CD8-positive, alpha-beta T cell (primary cell): ENCODE measurements at places on chromosomes 4 and X.

- DNase-seq = no peak
These were observed 266.3 kb downstream of the PDGFC start for GRCh38 chr4:156705311-156705710.

DNA sequence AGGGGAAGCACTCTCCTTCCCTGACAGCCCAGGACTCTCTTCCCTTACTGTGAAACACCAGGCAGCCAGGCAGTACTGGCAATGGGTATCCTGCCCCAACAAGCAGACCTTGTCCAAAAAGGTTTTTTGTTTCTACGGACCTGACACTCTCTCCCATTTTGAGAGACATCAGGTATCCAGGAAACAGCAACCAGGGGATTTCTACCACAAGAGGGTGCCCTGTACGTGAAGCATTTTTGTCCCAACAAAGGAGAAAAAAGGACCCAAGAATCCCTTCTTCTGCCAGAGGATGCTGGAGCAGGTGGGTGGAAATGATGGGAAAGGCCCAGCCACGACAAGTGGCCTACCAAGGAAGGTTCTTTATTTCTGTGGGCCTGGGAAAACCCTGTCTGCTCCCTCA is 65.7 kb upstream of the FGF13 start:
- no peak for DNase-seq

DNA sequence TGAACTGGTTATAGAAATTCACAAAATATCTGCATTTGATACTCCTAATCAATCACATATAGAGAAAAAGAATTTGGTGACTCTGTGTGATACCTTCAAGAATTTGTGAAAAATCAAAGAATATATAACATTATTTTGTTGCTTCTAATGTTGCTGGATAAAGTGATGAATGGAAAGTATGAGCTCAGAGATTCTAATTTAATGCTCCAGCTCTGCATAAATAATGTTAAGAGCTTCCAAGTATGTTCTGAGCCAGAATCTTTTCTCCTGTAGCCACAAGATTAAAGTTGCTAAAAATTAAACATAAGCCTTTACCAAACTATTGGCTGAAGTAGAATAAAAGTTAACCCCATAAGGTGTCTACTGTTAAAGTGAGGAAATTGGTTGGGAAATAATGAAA is 294.7 kb upstream of the CT83 start:
- DNase-seq = no peak

DNA sequence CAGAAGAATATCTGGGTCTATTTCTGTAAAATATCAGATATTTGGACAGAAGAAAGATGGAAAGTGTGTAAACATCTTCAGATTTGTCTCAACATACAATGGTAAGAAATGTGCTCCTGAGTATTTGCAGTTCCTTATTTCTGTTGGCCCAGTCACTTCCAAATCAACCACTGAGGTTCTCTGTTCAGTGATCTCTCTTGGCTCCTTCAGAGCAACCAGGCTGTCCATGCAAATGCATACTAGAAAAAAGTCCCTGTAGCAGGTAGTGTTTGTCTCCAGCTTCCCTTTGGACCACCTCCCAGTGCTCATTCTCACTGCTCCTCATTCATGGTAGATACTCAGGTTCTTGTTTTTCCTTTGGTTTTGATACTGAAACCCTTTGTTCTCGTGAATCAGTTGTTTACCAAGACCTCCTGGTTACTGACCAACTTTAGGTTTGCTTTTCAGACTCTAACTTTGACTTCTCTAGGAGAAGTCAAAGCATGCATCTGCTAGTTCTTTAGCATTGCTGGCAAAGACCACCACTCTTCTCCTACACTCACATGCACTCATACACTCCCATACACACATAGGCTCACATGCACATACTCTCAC is 28.8 kb downstream of the ASIC5 start:
- no peak for DNase-seq

- DNase-seq = no peak
These were observed 346.4 kb upstream of the SLC7A11 start for GRCh38 chr4:138588501-138588900.

GRCh38 chr4:147117431-147117830 is 171.8 kb upstream of the TTC29 start:
- no peak for DNase-seq

DNA sequence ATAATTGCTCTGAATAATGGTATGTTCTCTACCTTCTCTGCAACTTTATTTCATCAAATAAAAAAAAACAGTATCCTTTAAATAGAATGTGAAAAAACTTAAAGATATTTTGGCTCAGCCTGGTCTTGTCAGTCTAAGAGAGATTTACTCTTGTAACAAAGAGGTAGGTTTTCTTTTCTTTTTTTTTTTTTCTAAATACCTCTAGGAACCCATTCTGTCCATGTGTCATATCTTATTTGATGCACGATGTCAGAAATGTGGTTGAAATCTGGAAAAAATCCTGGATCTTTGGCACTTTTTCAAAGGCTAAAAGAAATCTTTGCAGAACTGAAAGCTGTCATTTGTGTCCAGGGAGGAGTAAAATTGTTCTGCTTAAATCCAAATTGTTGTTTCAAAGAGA is 17.3 kb upstream of the FGF5 start:
- no peak for DNase-seq

DNA sequence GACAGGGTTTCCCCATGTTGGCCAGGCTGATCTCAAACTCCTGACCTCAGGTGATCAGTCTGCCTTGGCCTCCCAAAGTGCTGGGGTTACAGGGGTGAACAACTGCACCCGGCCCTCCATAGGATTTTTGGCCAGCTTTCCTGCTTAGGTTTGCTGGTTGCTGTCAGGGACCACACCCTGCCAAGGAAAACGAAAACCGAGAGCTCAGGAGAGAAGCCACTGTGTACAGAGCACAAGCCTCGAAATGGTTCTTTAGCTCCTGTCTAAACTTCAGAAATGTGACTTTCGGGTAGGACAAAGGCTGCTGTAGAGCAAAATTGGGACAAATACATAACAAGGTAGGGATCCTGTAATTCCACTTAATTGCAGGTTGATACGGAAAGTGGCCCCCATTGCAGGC is 146.3 kb upstream of the ATP6AP2 start:
- no peak for DNase-seq
